ENCODE measurements at places on chromosomes 11 and 22.
A peak's percentile ranks its signal among the peaks of the same experiment; 100 is the strongest.

DNA sequence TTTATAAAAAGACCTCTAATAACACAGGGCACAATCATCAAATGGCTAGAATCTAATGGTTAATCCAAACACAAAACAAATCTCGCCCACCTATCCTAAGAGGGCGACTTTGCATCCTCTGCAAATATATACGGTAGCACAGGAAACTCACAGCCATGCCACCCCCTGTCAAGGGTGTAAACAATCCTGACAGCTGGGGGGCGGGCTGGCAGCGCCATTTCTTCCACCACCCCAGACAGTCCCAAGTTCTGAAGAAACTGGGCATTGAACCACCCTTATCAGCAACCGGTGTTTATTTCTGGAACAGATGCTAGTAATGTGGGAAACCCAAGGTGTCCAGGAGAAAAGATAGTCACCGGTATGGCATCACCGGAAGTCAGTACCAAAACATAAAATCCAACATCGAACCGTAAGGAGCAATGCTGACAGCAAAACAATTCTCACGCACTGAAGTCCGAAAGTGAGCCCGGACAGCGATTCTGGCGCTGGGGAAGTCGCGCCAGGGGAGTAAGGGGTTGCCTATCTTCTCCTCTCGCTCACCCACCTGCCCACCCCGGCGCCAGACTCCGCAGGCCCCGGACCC lies 825 bp downstream of the FBXO3 start:
- H3K4me3 ChIP-seq, result peak overlapping the region; percentile 89
- DNase-seq, result peak; percentile 26
- H3K36me3 ChIP-seq, result peaks cover 7% of the 10 kb centered on the region
- peak overlapping the region; percentile 71 for H3K27ac ChIP-seq
- peaks cover 14% of the 10 kb centered on the region for H3K27me3 ChIP-seq

GRCh38 chr11:47373876-47374719 lies 4.2 kb downstream of the SPI1 start:
- no peak overlapping the region for H3K27ac ChIP-seq
- no peaks in the 10 kb centered on the region for H3K27me3 ChIP-seq
- H3K4me3 ChIP-seq, result no peak overlapping the region
- H3K36me3 ChIP-seq, result no peaks in the 10 kb centered on the region
- peaks cover 33% of the 10 kb centered on the region for H3K4me1 ChIP-seq
- DNase-seq, result peak; percentile 92

DNA sequence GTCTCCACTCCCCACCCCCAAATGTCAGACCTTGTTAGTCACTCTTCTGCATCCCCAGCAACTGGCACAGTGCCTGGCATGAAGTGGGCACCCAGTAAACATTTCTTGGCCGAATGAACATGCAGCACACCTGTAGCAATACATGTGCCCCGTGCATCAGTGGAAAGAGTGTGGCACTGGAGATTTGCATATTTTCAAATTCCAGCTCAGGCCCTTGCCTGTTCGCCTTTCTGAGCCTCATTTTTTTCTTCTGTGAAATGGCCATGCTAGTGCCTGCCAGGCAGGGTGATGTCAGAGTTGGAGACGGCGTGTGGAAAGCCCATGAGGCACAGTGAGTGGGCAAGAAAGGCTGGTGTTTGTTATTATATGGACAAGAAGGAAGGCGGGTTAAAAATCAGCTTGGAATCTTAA lies 38.7 kb downstream of the CD82 start:
- peak overlapping the region; percentile 88 for H3K27ac ChIP-seq
- peak overlapping the region; percentile 19 for H3K4me3 ChIP-seq
- DNase-seq, result no peak
- H3K36me3 ChIP-seq, result peaks cover 86% of the 10 kb centered on the region
- H3K4me1 ChIP-seq, result peaks cover 98% of the 10 kb centered on the region

DNA sequence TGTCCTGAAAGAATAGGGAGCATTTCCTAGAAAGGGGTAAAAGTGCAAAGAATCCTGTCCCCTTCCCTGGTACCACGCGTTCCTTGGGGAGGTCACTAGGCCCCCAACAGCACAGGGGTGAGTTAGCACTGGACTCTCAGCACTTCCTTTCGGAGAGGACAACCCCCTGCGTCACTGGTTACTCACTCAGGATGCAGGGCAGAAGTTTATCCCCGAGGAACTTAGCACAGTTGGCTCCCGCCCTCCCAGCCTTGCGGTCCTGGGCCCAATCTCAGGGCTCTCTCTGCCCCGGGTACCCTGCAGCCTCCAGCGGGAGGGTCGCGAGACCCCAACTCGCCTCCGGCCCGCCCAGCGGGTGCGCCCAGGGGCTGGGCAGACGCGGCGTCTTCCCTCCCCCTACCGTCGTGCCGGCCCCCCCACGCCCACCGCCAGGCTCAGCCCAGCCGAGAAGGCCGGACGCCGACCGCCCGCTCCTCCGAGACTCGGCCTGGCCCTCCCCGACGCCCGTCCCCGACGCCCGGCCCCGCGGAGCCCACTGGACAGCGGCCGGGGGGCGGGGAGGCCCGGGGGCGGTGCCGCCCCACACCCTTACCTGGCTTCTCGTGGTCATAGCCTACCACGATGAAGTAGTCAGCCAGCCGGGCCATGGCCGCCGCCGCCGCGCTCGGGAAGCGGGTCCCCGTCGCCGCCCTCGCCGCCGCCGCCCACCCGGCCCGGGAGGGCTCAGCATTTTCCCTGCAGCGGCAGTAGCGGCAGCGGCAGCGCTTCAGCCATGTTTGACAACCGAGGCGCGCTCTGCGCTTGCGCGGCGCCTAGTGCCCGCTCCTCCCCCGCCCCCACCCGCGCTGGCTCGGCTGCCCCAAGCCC lies at the start of gene SBF2:
TSS of gene SBF2 (minus strand) at position 797 of the 867 bp plus-strand sequence. CDS start at position 647, 150 bp downstream.
- DNase-seq, result peak; percentile 84
- peaks cover 40% of the 10 kb centered on the region for H3K4me1 ChIP-seq
- peaks cover 3% of the 10 kb centered on the region for H3K36me3 ChIP-seq
- H3K27me3 ChIP-seq, result peaks cover 40% of the 10 kb centered on the region
- H3K4me3 ChIP-seq, result peak within 1 kb of the TSS; percentile 74

DNA sequence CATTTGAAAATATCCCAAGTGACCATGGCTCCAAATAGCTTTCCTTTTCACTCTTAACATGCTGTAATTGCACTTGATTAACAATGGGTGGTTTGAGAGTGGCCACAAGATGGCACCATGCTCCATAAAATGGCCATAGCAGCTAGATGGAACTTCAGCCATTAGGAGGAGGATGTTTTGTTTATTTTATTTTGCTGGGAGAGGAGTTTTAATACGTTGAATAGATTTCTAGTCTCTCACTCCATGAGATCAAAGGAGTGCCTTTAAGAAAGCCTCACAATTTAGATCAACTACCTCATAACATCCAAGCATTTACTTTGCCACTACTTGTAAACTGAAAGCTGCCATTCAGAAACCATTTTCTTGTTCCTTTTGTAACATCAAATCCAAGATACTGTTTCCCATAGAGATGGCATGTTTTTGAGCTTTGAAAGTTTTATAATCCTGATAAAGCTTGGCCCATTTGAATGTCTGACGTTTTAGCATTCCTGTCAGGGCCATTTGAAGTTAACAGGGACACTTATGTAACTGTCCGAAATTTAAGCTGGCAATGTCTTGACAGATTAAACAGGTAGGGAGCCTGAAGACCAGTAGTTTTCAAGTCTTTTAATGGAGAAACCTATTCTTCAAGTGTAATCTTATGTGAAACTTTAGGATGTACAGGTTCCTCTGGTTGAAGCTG lies 4.7 kb downstream of the FEN1 start:
- no peak overlapping the region for H3K4me3 ChIP-seq
- H3K27me3 ChIP-seq, result no peaks in the 10 kb centered on the region
- H3K4me1 ChIP-seq, result peaks cover 44% of the 10 kb centered on the region
- DNase-seq, result peak; percentile 63
- no peak overlapping the region for H3K27ac ChIP-seq

- H3K4me1 ChIP-seq, result peaks cover 24% of the 10 kb centered on the region
- DNase-seq, result no peak
- no peak overlapping the region for H3K27ac ChIP-seq
Measured at GRCh38 chr22:37133304-37134018, 16.3 kb downstream of the IL2RB start.

GRCh38 chr11:120121336-120121735 lies 16.6 kb downstream of the TRIM29 start:
- no peak overlapping the region for H3K27ac ChIP-seq
- no peak for DNase-seq
- peaks cover 1% of the 10 kb centered on the region for H3K27me3 ChIP-seq
- H3K36me3 ChIP-seq, result no peaks in the 10 kb centered on the region
- H3K4me3 ChIP-seq, result no peak overlapping the region
- no peaks in the 10 kb centered on the region for H3K4me1 ChIP-seq

DNA sequence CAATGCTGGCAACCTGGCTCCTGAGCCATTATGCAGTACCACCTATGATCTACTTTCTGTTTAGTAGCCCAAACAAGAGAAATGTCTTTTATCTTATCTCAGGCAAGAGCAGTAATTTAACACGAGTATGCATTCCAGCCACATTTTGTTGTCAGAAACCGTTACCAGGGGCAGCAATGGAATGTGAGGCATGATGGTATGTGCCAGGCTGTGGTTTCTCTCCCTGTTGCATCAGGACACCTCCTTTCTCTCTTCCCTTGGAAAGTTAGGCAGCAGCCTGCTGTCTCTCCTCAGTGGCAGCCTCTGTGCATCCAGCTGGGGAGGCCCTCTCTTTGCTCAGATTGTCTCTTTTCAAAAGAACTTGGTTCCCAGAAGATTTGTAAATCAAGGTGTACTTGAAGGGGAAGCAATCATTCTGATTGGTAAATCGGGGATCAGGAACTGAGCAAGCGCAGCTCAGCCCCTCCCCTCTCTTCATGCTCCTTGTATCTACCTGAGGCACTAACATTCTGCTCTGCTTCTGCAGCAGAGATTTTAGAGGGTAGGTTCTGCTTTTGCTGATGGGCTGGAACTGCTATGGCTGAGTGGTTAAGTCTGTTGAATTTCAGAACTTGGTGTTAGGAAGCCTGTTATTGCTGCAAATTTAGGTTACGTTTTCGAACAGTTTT lies 229.2 kb downstream of the ADAMTS15 start:
- H3K27me3 ChIP-seq, result peaks cover 2% of the 10 kb centered on the region
- no peaks in the 10 kb centered on the region for H3K36me3 ChIP-seq
- no peaks in the 10 kb centered on the region for H3K4me1 ChIP-seq
- no peak overlapping the region for H3K4me3 ChIP-seq
- H3K27ac ChIP-seq, result no peak overlapping the region

GRCh38 chr11:69156235-69156639 lies 502 bp downstream of the SMIM38 start:
- no peak overlapping the region for H3K4me3 ChIP-seq
- H3K36me3 ChIP-seq, result no peaks in the 10 kb centered on the region
- H3K4me1 ChIP-seq, result peaks cover 18% of the 10 kb centered on the region
- no peak for DNase-seq
- H3K27ac ChIP-seq, result peak overlapping the region; percentile 35
- peaks cover 2% of the 10 kb centered on the region for H3K27me3 ChIP-seq

DNA sequence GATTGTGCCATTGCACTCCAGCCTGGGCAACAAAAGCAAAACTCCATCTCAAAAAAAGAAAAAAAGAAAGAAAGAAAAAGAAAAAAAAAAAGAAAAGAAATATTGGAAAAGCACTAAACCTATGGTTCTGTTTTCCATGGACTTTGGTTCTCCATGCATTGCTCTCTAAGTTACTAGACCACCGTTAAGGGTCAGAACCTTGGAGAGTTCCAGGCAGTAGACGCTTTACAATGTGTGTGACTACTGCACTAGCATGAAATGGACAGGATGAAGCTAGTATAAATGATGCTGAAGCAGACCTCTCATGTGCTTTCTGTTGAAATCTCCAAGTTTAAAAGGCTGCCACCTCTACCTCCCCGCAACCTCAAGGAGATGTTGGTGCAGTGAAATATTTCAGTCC lies 63.5 kb downstream of the SIK2 start:
- H3K27me3 ChIP-seq, result no peaks in the 10 kb centered on the region
- peaks cover 7% of the 10 kb centered on the region for H3K36me3 ChIP-seq
- no peak for DNase-seq

- no peak overlapping the region for H3K27ac ChIP-seq
- H3K4me1 ChIP-seq, result peaks cover 14% of the 10 kb centered on the region
- H3K36me3 ChIP-seq, result no peaks in the 10 kb centered on the region
- H3K4me3 ChIP-seq, result no peak overlapping the region
- peaks cover 63% of the 10 kb centered on the region for H3K27me3 ChIP-seq
Measured at GRCh38 chr11:117794772-117795629, 2.0 kb downstream of the DSCAML1 start.

DNA sequence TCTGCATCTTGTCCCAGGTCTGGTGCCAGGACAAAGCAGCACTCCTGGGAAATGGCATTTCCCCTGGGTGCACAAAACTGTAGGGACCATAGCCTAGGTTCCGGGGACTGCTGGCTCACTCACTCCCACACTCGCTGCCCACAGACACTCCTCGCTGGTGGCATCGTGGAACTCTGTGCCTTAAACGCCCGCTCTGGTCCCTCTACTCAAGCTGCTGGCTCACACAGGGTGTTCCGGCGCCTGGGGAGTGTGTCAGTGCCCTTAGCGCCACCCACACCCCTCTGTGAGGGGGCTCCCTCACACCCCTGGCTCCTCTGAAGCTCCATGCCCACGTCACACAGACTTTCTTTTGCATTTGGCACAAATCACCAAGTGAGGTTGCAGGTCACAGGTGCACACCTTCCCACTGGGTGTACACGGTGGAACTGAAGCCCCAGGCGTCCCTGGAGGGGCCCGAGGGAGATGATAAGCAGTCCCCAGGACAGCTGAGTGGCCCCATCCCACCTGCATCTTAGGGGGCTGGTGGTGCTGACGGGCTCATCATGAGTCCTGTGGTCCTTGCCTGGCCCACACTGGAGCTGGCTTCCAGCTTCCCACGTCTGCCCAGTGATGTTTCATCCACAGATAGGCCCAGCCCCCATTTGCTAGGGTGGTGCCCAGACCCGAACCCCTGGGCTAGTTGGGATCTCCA lies 23.2 kb upstream of the DGCR8 start:
- H3K27me3 ChIP-seq, result no peaks in the 10 kb centered on the region
- no peak for DNase-seq
- H3K4me3 ChIP-seq, result no peak overlapping the region
- H3K27ac ChIP-seq, result no peak overlapping the region
- peaks cover 8% of the 10 kb centered on the region for H3K4me1 ChIP-seq

- DNase-seq, result no peak
- no peaks in the 10 kb centered on the region for H3K27me3 ChIP-seq
- H3K4me1 ChIP-seq, result peaks cover 5% of the 10 kb centered on the region
- H3K4me3 ChIP-seq, result no peak overlapping the region
- H3K27ac ChIP-seq, result no peak overlapping the region
Measured at GRCh38 chr22:19798891-19799293, 38.3 kb downstream of the TBX1 start.

GRCh38 chr22:30922151-30922611 lies 46.4 kb downstream of the MORC2 start:
- H3K4me3 ChIP-seq, result peak overlapping the region; percentile 76
- H3K4me1 ChIP-seq, result peaks cover 20% of the 10 kb centered on the region
- peak overlapping the region; percentile 76 for H3K27ac ChIP-seq
- H3K27me3 ChIP-seq, result no peaks in the 10 kb centered on the region
- peak; percentile 73 for DNase-seq
- peaks cover 8% of the 10 kb centered on the region for H3K36me3 ChIP-seq

GRCh38 chr22:20022231-20022977 lies 1.5 kb downstream of the TANGO2 start:
- peak overlapping the region; percentile 44 for H3K27ac ChIP-seq
- peak overlapping the region; percentile 89 for H3K4me3 ChIP-seq
- peaks cover 2% of the 10 kb centered on the region for H3K36me3 ChIP-seq

Measured in activated naive CD8-positive, alpha-beta T cell treated with anti-CD3 and anti-CD28 coated beads, Interleukin-2, amount 50 U/mL, for 24 hours (primary cell).